Activated CD8-positive, alpha-beta memory T cell treated with anti-CD3 and anti-CD28 coated beads for 24 hours (primary cell): ENCODE measurements at places on chromosomes 16 and 17.
A peak's percentile ranks its signal among the peaks of the same experiment; 100 is the strongest.

DNA sequence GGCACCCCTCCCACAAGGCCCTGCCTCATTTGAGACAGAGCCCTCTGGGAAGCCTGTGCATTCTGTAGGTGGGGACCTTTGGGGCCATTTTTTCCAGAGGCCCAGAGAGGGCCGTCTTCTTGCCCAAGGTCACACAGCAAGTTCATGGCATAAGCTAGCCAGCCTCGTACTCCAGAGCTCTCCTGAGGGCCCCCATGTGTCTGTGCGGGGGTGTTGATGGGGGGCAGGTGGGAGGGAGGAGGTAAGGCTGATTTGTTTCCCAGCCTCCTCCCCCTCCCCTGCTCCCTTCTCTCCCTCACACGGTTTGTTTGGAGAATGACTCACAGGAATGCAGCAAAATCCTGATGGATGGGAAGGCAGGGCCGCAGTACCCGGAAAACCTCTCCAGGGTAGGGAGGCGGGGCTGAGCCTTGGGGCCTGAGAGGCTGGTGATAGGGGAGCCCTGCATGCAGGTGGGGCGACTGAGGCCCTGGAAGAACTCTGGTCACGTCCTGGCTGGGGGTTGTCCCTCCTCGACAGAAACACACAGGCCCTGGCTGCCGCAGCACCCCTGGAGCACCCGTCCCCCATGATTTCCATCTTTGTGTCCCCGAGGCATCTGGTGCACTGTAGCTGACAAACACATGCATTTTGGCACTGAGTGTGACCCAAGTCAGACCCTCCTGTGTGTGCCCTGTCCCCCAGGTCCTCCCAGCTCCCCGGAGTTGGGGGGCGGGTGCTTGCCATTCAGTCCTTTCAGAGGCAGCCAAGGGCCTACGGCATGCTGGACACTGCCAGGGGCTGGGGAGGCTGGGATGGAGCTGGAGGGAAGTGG, 29.7 kb downstream of the RAI1 start:
- no peak for DNase-seq

DNA sequence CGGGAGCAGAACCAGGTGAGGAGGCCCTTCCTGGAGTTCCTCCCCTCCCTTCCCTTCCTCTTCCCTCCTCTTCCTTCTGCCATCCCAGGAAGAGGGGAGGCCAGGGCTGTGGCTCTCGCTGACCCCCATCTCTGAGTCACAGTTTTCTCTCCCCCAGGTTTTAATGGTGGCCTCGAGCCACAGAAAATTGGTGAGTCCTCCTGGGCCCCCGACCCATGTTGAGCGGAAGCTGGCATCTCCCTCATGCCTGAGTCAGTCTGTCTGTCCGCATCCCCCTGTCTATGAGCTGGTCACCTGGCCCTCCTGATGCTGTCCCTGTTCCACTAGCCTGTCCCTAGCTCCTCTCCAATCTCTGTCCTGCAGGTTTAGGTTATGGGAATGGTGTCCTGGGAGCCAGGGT, 12.8 kb upstream of the CLDN9 start:
- no peak for DNase-seq

GRCh38 chr17:55140809-55141208, 124.0 kb upstream of the HLF start:
- DNase-seq, result no peak

DNA sequence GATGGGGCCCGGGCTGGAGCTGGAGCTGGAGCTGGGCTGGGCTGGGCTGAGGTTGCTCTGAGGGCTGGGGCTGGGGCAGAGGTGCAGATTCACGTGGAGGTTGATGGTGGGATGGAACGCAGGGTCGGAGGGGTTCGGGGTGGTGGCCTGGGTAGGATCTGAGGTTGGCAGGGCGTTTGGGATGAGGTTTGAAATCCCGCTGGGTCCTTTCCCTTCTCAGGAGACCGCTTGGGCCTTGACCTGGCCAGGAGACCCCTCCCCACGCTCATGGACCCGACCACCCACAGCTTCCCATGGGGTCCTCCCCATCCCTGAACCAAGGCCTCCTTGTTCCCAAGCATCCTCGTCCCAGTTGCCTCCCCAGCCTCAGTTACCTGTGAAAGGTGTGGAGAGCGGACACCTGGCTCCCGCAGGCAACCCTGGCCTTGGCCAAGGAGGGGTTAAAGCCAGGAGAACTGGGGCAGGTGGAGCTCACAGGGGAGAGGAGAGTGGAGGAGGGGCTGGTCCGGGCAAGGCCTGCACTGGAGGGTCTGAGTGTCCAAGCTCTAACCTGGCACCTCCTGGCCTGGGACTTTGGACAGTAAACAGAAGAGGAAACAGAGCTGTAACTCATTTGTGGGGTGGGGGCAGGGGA, at the start of gene ASGR2:
Gene ASGR2, minus strand, starts transcription at position 582 of the 634 bp plus-strand sequence. CDS start 582 bp downstream, outside the sequence.
- no peak for DNase-seq

- DNase-seq, result no peak
Measured at GRCh38 chr16:79573884-79574283, 26.7 kb downstream of the MAF start.

GRCh38 chr16:68781784-68782183, 44.7 kb downstream of the CDH1 start:
- DNase-seq, result no peak

- DNase-seq, result peak; percentile 24
Measured at GRCh38 chr16:31535737-31536136, 8.0 kb downstream of the AHSP start.

DNA sequence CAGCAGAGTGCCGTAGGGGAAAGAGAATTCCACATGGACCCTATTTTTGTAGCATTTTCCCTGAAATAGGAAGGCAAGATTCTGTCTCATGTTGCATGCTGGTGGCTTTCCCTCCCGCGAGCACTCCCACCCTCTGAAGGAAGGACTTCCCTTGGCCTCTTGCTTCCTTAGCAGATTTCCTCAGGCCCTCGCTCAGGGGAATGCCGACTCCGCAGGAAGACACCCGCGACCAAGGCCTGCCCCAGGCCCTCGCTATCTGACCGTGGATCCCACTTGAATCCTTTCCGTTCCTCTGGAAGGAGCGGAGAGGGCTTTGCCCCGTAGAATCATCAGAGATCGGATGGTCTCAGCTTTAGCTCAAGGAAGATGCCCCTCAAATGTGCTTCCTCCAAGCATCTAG, 179.4 kb upstream of the FOXF1 start:
- DNase-seq, result no peak

GRCh38 chr17:73308017-73308823, 3.6 kb downstream of the CDC42EP4 start:
- DNase-seq, result no peak

GRCh38 chr17:41329279-41329948, 13.9 kb upstream of the KRTAP17-1 start:
- peak; percentile 64 for DNase-seq

DNA sequence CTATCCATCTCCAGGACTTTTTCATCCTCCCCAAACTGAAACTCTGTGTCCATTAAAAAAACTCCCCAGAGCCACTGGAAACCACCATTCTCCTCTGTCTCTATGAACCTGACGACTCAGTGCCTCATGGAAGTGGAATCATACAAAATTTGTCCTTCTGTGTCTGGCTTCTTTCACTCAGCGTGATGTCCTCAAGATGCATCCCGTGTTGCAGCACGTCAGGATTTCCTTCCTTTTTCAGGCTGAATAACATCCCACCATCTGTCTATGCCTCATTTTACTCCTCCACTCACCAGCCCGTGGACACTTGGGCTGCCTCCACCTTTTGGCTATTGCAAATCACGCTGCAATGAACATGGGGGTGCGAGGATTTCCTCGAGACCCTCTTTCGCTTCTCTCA, 12.6 kb upstream of the ALDH3A1 start:
- DNase-seq, result no peak

- no peak for DNase-seq
Measured at GRCh38 chr17:48882272-48882671, 10.3 kb upstream of the ATP5MC1 start.

DNA sequence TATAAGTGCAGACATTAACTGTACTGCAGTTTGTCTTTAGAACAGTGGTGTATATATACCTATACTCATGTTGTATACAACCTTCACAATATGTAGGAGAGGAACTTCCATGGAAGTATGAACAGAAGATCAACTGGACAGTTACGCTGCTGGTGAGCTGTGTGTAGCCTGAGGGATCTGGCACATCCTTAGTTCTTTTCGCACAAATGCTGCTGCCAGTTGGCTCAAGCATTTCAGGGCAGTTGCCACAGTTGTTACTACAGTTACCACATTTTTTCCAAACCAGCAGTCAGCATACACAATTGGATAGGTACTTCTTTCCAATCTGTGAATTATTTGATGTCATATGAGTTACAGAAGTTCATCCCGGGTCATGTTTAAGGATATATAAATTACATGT, 539.6 kb upstream of the HSBP1 start:
- no peak for DNase-seq

DNA sequence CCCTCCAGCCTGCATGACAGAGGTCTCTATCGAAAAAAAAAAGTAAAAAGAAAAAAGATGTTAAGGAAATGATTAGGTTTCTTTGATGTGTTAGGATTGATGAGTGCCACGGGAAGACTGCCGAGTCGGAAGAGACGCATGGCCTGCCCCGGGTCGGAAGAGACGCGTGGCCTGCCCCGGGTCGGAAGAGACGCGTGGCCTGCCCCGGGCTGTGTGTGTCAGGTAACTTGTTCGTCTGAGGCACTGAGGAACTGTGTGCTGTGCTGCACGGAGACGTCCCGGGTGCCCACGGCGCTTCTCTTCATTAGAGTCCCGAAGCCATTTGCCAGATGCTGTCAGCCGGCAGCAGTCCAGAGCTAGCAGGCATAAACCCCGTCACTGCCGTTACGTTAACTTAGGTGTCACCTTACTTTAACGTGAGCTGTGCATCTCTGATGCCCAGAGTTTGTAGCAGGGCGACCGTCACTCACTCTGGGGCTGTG, 40.5 kb upstream of the FASN start:
- no peak for DNase-seq

DNA sequence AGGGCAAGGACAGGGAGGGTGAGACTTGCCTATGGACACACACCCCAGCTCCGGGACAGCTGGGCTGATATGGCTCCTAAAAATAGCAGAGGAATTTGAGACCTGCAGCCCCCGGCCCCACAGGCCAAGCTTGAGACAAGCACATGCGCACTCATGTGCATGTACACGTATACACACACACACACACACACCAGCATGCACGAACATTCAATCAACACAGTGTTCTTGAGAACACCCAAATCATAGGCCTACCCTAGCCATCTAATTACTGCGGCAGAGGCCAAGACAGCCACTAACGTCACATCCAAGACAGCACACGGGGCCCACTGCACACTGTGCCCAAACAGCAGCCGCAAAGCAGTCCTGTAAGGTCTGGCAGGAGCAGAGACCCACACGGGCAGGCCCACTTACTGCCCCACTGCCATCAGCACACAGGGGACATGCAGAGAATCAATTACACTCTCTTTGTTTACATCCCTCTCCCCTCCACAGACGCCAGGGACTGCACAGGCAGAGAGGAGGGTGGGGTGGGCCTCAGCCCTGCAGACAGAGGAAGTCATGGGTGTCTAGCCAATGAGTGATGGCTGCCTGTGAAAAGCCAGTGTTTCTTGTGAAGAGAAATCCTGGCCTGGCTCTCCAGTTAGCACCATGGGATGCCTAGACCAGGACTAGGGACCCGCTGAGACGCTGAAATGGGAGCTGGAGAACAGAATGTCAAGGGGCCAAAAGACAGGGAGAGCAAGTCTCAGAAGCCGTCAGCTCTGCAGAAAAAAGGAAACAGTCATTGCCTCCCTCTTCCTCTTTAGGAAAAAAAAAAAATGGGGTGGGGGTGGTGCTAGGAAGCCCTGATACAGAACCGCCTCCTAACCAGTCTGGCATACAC, 39.3 kb downstream of the MYO18A start:
- DNase-seq, result peak; percentile 80

DNA sequence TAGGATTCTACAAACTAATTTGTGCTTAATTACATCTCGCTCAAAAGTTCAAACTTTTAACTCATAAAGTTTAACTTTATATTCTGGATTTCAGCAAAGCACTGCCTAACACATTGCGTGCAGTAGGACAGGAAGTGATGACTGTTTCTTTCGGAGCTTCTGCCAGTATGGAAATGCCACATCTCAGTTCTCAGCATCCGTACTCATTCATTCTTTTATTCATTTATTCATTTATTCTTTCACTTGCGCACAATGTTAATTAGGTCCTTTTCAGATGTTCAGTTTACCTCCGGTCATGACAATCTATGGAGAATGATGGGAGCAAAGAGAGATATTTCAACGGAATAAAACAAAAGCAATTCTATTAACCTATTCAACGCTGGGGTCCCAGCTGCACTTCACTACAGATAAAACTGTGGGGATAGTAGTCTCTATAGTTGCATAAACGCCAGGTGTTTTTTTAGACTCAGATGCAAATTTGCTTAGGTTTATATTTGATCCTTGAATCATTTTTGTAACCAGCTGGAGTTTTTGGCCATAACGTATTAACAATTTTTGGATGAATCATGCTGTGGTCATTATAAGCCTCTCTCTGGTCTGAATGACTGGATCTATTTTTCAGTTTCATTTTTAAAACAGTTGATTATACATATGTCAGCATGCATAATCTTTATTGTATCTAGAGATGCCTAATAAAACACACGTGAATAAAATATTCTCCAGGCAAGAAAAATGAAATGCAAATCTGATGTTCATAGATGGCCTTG, 143.9 kb downstream of the KCNJ2 start:
- DNase-seq, result no peak

- no peak for DNase-seq
Measured at GRCh38 chr17:27245230-27245696, 48.7 kb upstream of the WSB1 start.

DNA sequence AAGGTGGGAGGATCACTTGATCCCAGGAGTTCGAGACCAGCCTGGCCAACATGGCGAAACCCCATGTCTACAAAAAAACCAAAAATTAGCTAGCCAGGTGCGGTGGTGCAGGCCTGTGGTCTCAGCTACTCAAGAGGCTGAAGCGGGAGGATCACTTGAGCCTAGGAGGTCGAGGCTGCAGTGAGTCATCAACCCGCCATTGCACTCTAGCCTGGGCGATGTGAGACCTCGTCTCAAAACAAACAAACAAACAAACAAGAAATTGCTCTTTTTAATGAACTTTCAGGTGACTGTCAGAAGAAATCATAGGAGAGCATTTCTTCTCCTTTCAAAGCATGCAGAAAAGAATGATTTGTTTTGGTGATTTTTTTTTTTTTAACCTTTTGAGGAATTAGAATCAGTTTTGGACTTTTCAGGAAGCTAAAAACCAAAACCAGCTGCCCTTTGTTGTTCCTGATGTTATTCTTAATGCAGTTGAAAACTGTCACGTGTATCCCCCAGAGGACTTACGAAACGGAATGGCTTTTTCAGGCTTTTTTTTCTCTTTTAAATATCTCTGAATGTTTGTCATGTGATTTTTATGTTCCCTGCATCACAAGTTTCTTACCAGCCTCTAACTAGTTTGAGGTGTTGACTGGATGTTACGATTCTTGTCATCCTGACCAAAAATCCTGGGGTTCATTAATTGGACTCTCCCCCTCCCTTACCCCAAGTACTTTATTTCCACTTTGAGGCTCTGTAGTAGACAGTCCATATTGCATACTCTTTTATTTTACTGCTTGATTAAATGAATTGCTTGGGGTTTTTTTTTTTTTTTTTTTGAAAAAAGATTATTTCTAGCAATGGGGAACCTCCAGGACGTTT, 34.1 kb downstream of the SNX29 start:
- no peak for DNase-seq
